ENCODE measurements at places on chromosomes 13 and 19. TPM values are rescaled to one million over a fixed set of nuclear protein-coding genes. Genes with fewer than 3 reads are reported as not detected.

DNA sequence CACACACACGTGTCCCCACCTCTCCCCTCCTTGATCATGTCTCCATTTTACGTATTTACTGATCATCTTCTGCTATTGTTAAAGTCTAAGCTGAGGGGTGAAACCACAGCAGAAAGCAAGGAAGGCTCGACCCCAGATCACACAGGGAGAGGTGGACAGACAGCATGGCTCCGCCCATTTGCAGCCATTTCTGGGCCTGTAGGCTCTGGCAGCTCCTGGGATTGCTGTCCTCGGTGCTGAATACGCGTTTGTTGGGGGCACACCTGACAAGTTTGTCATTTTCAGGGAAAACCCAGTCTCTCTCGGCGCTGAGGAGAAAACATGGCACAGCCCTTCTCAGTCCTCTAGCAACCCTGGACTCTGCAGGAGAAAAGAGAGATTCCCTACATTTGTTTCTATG lies 8.0 kb downstream of the TMEM86B start:
- no peak overlapping the region for H3K27ac ChIP-seq
- no peak for DNase-seq

The SLC5A5 gene
- not detected for polyA plus RNA-seq

The PSG6 gene
- not detected for polyA plus RNA-seq

The CALR3 gene
- not detected for polyA plus RNA-seq

GRCh38 chr13:40581277-40581579 lies 85.2 kb downstream of the FOXO1 start:
- H3K27ac ChIP-seq: no peak overlapping the region
- H3K27me3 ChIP-seq: no peaks in the 10 kb centered on the region
- H3K4me3 ChIP-seq: no peak overlapping the region
- H3K4me1 ChIP-seq: peaks cover 10% of the 10 kb centered on the region
- H3K36me3 ChIP-seq: no peaks in the 10 kb centered on the region

The DACH1 gene
- polyA plus RNA-seq: 2.9 TPM

- peaks cover 18% of the 10 kb centered on the region for H3K4me1 ChIP-seq
- H3K27me3 ChIP-seq: no peaks in the 10 kb centered on the region
- H3K4me3 ChIP-seq: no peak overlapping the region
- H3K36me3 ChIP-seq: no peaks in the 10 kb centered on the region
- H3K27ac ChIP-seq: no peak overlapping the region
These were observed 22.3 kb downstream of the TMEM161A start for GRCh38 chr19:19115954-19116353.
